ENCODE measurements at places on chromosomes 3 and 15.
A peak's percentile ranks its signal among the peaks of the same experiment; 100 is the strongest.

DNA sequence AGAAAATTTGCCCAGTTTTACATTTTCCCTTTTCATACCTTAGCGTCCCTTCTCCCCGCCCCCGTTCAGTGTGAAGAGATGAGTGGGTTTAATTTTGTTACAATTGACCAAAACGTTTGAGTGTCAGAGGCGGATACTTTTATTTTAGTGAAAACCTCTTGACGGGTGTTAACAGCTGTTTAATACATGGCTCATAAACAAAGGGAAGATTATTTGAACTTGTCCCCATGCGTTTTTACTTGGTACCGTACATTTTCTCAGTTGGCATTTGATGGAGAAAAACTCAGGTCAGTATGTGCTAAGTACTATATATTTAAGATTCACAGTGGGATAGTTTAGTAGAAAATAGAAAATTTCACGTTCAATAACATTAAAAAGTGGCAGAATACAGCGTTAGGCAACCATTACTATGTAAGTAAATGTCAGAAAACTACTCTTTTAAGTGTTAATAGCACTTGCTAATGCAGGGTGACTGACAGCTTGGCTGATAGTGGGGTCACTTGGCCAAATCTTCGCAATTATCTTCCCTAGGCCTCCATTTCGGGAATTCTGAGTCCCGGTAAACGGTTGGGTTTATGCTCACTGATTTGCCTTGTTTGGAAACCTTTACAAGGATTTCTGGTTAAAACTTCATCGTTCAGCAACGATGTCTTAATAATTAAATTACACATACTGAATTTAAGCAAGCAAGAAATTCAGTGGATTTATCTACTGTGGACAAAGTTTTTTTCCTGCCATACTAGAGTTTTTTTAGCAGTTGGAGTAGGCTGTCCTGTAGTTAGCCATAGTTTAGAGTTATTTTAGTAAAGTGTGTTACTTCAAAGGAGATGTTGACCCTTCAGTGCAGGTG is 4.8 kb downstream of the CHD2 start:
- DNase-seq, result no peak

DNA sequence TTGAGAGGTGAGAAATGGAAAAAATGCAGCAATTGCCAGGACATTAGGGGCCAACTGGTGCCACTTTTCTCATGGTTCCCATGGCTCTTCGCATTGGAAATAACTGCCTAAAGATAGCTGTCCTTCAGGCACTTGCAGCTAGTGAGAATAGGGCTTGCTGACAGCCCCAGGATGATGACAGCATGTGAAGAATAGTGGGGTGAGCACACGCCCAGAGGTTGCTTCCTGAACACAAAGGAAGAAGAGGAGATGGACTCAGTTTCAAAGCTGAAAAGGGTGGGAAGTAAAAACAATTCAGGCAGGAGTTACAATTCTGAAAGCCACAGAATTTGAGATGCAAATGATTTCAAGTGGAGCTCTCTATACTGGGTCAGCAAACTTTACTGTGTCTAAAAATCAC is 45.6 kb downstream of the TNFAIP8L3 start:
- DNase-seq, result no peak

DNA sequence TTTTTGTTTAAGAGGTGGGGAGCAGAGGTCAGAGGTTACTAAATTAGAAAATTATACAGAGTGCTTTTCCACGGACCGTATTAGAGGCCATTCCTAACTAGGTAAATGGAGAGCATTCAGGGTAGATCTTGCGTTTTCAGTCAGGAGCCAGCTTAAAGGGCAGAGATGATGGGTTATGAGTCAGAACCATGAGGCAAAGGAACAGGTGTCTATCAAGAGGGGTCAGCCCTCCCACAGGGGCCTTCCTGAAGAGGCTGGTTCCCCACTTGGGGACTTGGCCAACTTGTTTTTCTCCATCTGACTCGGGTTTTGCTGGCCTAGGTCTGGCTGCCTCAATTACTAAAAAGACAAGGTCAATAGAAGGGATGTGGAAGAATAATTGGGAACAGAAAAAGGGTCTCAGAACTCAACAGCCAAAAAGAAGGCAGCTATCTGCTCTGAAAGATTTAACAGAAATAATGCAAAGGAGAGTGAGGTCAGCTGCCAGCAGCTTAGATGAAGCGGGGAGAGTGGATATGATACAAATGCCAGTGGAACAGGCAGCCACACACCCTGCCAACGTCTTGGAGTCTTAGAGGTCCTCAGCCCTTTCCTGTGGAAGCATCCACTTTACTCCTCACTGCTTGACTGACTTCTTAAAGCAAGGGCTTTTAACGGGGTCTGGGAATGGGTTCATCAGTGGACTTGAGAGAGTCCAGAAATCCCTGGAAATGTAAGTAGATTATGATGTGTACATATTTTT is 17.6 kb downstream of the MTMR14 start:
- DNase-seq, result no peak

GRCh38 chr3:65776081-65776480 is 262.6 kb downstream of the MAGI1 start:
- DNase-seq, result no peak

DNA sequence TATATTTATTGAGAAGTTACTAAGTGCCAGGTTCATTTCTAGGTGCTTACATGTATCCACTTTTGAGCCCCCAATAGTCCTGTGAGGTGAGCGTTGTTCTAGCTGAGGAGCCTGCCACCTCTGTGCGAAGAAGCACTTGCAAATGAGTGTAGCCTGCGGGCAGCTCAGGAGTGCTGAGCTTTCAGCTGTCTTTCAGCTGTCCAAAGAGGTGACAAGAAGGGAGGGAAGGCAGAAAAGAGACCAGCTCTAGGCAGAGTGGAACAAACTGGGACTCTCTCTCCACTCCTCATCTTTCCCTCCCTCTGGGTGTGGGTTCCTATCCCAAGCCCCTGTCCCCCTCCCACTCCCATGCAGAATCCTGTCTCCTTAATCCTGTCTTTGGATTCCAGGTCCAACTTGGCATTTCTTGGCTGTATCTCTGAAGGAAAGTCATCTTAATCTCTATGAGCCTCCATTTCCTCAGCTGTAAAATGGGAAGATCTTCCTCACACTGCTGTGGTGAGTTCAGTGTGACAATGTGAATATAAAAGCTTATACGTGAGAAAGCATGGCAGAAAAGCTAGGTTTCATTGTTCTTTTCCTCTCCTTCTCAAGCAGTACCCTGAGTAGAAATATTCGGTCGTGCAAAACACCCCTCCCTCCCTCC is 6.7 kb upstream of the SRP14 start:
- DNase-seq, result no peak

GRCh38 chr15:100254285-100254684 is 87.5 kb downstream of the ADAMTS17 start:
- no peak for DNase-seq

GRCh38 chr3:32239307-32240158 is 1.1 kb downstream of the CMTM8 start:
- peak; percentile 8 for DNase-seq

DNA sequence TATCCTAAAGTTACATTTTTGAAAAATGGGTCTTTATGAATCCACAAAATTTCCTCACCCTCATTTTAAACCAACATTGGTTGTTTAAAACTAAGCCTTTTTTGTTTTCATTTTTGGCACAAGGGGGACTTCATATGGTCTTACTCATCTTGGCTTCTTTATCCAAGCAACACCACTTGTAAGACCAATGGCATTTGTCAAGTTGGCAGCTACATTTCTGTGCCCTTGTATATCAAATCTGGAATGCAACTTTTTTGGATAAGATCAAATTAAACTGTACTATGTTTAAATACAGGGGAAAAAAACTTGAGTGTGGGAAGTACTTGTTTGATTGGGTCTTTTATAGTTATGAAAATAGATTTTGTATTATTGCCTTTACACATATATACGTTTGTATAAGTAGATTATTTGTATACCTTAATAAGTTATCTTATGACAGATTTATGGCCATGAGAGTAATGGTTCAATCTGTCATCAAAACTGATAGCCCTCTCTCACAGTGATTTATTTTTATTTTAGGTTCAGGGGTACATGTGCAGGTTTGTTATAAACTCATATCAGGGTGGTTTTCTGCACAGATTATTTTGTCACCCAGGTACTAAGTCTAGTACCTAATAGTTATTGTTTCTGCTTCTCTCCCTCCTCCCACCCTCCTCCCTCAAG is 43.4 kb downstream of the GPR160 start:
- no peak for DNase-seq

DNA sequence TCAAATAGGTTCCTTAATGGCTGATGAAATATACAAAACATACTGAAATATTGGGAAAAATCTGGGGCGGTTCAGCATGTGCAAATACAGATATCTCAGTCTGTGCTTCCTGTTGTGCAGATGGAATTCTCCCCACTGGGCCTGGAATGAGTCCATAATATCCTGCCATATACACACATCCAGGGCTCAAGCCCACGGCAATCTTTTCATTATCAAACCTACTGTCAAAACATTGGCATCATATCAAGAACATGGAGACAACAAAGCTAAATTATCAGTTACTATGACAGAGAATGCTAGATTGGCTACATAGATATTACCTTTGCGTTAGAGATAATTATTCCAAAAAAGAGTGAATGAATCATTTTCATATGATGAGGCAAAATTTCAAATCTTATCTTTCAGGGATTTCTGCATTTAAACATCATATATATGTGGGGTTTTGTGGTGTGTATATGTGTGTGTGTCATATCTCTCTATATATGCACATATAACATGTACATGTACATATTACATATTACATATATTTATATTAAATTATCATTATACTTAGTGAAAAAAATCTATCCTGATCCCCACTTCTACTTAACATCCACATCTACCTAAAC is 713.3 kb downstream of the GBE1 start:
- DNase-seq, result no peak
